ENCODE measurements at places on chromosomes 2 and 18. TPM values are rescaled to one million over a fixed set of nuclear protein-coding genes. Genes with fewer than 3 reads are reported as not detected.

The DSC2 gene
- 13.9 TPM for total RNA-seq

The RUFY4 gene
- not detected for total RNA-seq

The ZBTB14 gene
- 14.2 TPM for total RNA-seq

The VIL1 gene
- not detected for total RNA-seq

The CIB4 gene
- total RNA-seq = not detected

The PSTPIP2 gene
- total RNA-seq = not detected

The DYTN gene
- not detected for total RNA-seq

The ZDBF2 gene
- total RNA-seq = 19.6 TPM

The TXNDC2 gene
- total RNA-seq = 0.11 TPM

The SLC4A3 gene
- 7.3 TPM for total RNA-seq

The SAG gene
- not detected for total RNA-seq

DNA sequence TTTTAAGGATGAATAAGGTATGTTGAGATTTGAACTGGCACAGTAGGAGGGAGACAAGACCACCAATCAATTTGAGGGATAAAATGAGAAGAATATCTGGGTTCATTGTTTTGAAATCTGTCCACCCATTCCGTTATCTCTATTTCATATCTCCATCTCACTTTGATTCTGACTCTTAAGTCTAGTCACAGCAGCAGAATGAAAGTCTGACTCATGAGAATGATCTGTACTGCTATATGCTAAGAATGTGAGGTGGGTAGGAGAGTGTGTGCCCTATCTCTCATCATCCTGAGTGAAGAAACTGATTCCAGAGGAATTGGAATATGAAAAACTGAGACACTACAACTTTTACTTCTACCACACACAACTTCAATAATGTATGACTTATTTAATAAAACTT lies 1994.5 kb upstream of the PIK3C3 start:
- DNase-seq = no peak

DNA sequence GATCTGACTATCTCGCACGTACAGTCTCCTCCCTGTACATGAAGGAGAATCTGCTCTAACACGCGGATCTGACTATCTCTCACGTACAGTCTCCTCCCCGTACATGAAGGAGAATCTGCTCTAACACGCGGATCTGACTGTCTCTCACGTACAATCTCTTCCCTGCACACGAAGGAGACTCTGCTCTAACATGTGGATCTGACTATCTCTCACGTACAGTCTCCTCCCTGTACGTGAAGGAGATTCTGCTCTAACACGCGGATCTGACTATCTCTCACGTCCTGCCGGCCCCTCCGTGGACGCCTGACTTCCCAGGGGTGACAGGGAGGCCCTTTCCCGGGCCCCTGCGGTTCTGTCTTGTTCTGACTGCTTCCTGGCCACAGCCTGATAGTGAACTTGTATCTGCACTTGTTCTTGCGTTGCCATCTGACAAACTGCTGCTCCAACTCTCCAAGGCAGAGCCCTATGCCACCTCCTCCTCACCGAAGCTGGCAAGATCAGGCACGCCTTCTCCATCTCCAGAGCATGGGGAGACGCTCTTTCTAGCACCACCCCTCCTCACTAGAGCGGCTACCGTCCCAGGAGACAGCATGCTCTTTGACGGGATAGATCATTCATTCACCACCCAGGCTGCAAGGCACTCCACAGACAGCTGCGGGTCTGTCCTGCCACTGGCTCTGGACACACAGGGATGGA lies 238.6 kb downstream of the TWIST2 start:
- no peak for DNase-seq

DNA sequence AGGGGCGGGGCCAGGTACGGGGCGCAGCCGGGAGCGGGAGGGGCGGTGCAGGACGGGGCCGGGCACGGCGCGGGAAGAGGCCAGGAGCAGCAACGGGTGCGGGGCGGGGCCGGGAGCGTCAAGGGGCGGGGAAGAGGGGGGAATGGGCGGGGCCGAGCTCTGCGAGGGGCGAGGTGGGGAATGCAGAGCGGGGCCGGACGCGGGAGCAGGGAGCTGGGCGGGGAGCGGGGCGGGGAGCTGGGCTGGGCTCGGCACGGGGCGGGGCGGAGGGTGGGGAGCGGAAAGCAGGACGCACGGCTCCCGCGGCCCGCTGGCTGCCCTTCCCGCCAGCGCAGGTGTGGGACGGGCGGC lies at the start of gene IMPA2:
IMPA2 (plus strand) TSS at position 316 of the 351 bp plus-strand sequence. CDS start 163 bp downstream, outside the sequence.
- DNase-seq = no peak

DNA sequence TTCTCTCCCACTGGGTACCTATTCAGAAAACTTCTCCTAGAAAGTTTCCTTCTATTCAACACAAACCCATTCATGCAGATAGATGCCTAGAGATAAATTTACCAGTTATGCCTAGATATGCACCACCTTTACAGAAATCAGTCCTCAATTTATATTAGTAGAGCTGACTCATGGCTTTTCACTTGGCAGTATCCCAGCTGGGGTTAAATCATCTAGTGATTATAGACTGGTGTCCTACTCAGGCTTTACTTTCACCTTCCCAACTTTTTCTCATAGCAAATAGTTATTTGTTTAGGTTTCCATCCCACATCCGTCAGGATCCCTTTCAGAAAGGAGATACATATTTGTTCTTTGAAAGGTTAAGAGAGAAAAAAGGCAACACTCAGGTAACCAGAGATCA lies 124.5 kb downstream of the AQP4 start:
- DNase-seq = no peak

DNA sequence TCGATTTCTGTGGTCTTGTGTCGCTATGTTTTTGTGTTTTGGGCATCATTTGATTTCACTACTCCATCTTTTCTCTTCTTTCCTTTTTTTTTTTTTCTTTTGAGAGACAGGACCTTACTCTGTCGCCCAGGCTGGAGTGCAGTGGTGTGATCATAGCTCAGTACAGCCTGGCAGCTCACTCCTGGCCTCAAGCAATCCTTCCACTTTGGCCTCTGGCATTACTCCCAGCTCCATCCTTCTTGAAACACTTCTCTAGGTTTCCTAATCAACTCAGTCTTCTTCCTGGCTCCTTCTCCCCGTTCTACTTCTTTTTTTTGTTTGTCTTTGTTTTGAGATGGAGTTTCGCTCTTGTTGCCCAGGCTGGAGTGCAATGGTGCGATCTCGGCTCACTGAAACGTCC lies 26.5 kb downstream of the TCF23 start:
- DNase-seq = no peak

DNA sequence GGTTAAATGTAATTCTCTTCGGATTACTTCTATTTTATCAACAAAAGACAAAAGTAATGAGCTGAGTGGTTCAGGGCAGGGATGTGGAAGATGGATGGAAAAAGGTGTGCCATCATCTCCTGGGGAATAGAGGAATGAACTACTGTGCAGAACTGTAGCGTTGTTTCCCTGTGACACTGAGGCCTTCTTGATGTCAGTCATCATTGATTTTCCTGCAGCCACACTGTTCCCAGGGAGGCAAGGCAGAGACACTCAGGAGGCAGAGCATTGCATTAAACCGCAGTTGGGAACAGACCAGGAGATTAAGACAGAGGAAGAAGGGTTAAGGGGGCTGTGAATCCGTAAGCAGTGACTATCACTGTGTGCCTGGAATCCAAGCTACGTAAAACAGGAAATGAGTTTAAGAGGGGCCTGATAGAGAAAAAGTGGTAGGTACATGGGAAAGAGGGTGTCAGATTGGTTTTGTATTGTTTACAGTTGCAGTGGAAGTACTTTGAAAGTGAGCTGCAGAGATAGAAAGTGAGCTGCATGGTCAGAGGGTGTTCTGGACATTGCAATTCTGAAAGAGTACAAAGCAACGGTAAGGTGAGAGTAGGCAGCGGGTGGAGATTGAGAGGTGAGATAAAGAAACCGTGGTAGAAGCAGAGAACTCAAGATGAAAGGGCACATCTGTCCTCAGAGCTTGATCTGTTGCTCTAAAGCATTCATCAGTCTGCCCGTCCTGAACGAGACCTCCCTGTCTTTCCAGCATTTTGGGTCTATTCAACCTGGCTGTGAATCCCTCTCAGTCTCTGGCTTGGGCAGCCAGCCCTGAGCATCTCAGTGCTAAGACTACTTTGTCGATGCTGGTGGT lies 793.4 kb upstream of the CELF4 start:
- no peak for DNase-seq

GRCh38 chr2:233928594-233929351 lies 11.6 kb downstream of the TRPM8 start:
- DNase-seq = peak; percentile 51

GRCh38 chr2:122007126-122007525 lies 251.7 kb downstream of the TSN start:
- DNase-seq = no peak

- peak; percentile 6 for DNase-seq
These were observed 496.9 kb upstream of the HNMT start for GRCh38 chr2:137467246-137467862.

GRCh38 chr18:62744076-62744968 lies 29.0 kb downstream of the PHLPP1 start:
- no peak for DNase-seq

GRCh38 chr2:127512362-127512761 lies 13.9 kb downstream of the IWS1 start:
- DNase-seq = no peak

GRCh38 chr18:13611601-13612195 lies 114.7 kb downstream of the FAM210A start:
- no peak for DNase-seq

- no peak for DNase-seq
These were observed 127.6 kb upstream of the SPOPL start for GRCh38 chr2:138373993-138374408.

GRCh38 chr2:100124761-100125160 lies 17.6 kb downstream of the AFF3 start:
- DNase-seq = no peak

- DNase-seq = no peak
These were observed 350.2 kb downstream of the ZNF516 start for GRCh38 chr18:76144844-76145243.

DNA sequence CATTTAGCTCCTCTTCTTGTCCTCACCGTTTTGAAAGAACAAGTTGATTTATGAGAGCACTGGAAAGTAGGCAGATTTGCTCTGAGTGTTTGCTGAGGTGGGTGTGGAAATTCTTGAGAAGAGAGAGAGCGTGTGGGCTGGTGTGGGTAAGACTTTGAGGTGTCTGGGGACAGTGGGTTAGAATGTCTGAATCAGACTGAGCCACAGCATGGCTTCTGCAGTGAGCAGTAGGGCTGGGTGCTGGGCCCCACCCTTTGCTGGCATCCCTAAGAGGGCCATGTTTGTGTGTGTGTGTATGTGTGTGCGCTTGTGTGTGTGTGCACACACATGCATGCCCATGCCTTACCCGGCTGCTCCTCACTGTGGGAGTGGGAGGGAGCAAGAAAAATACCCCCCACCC lies 63.7 kb downstream of the COPS8 start:
- no peak for DNase-seq

- DNase-seq = no peak
These were observed 10.2 kb upstream of the EIF2AK3 start for GRCh38 chr2:88637464-88637863.

GRCh38 chr2:229431327-229431954 lies 160.4 kb upstream of the PID1 start:
- no peak for DNase-seq

GRCh38 chr2:238187618-238188548 lies 15.6 kb downstream of the ILKAP start:
- DNase-seq = no peak

DNA sequence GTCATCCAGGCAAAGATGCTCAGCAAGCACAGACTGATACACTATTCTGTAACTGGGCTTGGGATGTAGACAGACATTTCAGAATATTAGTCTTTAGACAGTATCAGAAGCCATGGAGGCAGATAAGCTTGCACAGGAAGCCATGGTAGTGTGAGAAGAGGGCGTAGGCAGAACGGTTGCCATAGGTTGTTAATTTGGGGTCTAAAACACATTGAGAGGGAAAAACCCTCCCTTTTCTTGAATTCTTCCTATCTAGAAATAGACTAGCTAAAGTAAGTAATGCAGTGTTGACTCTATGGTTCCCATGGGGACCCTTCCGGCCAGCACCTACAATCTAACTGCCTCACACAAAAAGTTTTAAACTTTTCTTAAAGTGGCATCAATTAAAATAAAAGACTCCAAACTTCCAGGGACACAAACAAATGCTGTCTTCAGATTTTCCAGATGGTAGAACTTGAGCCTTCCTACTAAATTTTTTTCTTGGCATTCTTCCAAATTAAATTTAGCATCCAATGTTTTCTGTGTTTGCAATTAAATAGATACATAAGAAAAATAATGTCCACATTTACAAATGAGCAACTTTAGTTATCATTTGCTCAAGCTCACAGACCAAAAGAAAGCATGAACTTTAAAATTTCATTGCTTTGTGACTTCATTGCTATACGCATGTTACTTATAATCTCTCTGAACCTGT lies 1.9 kb downstream of the PRKRA start:
- DNase-seq = no peak

GRCh38 chr2:228352048-228352447 lies 170.6 kb upstream of the SPHKAP start:
- DNase-seq = no peak

DNA sequence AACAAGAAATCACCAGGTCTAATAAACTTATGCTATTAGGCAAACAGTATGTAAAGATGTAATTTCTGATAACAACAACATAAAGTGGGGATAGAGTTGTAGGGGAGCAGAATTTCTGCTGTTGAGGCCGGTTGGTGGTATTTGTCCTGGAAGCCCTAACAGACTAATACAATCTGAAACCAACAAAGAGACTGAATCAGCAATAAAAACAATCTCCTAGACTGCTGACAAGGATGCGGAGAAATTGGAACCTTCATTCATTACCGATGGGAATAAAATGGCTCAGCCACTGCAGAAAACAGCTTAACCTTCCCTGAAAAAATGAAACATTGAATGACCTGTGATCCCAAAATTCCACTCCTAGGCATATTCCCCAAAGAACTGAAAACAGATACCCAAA lies 88.7 kb downstream of the GYPC start:
- no peak for DNase-seq

DNA sequence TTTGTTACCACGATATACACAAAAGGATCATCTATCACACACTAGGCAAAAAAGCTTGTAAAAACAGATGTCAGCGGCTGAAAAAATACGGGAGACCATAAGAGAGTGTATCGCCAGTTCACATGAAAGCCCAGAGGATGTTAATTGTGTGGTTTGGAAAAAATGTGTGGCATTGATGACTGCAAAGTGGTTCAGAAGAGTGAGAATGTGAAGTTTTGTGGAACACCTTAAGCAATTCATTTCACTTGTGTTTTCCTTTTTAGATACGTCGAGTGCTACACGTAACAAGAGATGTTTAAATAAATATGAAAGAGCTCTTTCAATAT lies 61.7 kb upstream of the DAPL1 start:
- no peak for DNase-seq

DNA sequence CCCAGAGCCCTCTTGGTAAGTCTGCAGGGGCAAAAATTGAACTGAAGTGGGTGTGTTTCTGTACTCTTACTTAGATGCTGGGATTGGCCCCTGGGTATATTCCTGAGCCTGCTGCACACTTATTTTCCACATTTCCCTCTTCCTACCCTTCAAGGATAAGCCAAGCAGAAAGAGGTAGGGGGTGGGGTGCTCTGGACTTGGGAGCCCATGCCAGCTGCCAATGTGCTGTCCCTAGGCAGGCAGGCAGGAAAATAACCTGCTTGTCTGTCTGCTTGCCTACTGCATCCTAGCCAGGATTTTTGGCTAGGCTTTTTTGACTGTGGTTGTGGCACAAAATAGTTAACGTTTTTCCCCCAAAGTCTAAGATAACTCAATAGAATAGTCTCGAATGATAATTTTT lies 234.3 kb downstream of the ALK start:
- DNase-seq = no peak
